CD4-positive, alpha-beta T cell treated with Interleukin-21 for 1 hour (primary cell): ENCODE measurements at places on chromosomes 12 and 14.

- DNase-seq, result no peak
Observed at GRCh38 chr14:104395941-104396681, 183.5 kb upstream of the C14orf180 start.

DNA sequence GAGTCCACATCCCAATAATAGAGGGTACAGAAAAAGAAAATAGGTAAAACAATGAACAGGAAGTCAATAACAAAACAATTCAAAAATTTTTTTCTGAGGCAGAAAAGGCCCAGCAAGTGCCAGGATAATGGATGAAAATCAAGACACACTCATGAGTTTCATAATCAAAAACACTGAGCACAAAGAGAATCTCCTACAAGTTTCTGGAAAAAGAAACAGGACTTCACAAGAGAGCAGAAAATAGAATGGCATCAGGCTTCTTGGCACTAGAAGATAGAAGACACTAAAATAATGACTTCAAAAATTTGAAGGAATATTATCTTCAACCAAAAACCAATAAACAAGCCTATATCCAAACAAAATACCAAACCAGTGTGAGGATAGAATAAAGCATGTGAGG is 36.8 kb downstream of the DMAC2L start:
- no peak for DNase-seq

DNA sequence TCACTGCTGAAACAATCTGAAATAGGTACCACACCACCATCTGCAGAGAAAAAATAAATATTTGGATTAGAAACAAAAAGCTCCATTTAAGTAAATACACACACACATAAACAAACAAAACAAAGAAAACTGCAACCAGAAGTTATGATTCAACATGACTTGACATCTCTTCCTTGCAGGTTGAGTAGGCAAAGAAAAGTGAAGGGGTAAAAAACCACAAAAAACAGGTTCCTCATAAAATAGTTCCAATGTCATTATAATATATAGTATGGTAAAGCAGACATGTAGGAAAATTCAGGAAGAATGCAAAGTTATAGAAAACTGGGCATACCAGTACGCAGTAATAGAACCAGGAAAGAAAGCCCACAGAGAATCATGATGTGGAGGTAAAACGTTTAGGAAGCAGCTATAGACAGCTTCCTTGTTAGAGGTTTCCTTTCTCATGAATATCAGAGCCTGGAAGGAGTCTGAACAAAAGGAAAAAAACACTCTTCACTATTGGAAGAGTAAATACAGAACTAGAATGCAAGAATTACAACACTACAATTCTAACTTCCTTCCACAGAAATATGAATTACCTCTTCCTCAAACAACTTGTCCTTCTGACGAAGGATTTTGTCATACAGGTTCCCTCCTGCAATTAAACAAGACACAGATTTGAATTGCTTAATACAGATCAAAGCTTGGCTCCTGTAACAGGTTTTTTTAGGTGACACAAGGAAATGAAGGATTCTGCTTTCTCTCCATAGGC is 6.1 kb downstream of the NEK9 start:
- no peak for DNase-seq

- no peak for DNase-seq
Observed at GRCh38 chr12:27462851-27463250, 16.3 kb downstream of the SMCO2 start.

DNA sequence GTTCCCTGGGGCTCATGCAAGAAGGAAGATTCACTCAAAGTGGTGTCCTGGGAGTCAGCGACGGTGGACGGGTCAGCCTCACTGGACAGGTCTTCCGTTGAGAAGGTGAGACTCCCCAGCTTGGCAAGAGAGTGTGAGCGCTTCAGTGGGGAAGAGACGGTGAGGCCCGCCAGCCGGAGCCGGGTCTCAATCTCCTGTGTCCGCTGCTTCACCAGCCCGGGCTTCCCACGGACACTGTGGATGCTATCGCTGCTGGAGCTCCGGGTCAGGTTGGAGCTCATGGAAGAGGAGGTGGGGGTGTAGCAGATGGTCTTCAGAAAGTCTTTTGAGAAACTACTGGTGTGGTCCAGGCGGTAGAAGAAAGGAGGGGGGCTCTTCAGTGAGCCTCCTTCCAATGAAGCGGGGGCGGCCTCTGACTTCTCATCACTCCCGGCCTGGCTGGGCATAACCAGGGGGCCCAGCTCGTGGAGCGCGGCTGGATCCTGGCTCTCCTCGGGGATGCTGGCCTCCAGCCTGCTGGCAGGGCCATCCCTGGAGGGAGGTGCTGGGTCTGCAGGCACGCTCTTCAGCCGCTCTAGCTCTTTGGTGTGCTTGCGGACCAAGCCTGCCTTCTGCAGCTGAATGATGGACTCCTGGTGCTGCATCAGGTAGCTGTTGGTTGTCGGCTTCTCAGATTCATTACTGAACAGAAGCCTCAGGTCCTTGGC is 56.9 kb upstream of the CORO1C start:
- no peak for DNase-seq
